ENCODE measurements at places on chromosomes 2 and 18.
A peak's percentile ranks its signal among the peaks of the same experiment; 100 is the strongest.

DNA sequence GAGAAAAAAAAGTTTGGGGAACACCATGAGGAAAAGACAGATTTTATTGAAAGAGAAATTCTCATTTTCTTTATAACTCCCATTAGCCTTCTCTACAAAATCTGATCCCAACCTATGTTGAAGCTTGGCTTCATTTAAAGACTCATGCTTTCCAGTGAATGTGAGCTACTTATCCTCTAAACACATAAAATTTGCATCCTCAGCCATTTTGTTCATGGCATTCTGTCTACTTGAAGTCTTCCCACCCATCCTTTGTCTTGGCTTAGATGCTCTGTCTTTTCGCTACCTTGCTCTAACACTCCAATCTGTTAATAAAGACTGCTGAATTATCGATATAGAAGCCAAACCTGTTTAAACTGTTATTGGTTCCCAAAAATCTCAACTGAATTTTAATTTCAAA is 39.3 kb downstream of the GDF7 start:
- DNase-seq, result no peak

- no peak for DNase-seq
Observed at GRCh38 chr2:205563646-205564045, 118.7 kb upstream of the NRP2 start.

GRCh38 chr2:178949584-178949983 is 100.4 kb downstream of the CCDC141 start:
- DNase-seq, result no peak

DNA sequence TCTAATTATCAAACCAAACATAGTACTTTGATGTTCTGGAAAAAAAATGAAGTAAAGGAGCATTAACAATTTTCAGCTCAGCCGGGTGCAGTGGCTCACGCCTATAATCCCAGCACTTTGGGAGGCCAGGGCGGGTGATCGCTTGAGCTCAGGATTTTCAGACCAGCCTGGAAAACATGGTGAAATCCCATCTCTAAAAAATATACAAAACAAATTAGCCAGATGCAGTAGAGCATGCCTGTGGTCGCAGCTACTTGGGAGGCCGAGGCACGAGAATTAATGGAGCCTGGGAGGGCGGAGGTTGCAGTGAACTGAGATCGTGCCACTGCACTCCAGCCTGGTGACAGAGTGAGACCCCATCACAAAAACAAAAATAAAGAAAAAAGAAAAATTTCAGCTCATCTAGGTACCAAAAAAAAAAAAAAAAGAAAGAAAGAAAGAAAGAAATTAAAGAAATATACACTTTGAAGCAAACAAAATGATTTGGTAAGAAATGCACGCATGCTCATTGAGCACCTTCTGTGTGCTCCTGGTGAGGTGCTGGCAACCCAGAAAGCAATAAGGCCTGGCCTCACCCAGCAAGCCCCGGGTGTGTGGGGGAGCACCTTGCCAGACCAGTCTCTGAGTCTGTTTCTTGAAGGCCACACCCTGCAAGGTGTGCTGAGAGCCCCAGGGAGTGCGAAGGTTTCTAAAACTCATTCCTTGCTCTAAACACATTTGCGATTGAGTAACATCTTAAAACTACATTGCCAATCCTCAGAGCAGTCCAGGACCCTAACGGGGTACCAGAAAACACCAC is 133.5 kb downstream of the TFCP2L1 start:
- DNase-seq, result no peak

DNA sequence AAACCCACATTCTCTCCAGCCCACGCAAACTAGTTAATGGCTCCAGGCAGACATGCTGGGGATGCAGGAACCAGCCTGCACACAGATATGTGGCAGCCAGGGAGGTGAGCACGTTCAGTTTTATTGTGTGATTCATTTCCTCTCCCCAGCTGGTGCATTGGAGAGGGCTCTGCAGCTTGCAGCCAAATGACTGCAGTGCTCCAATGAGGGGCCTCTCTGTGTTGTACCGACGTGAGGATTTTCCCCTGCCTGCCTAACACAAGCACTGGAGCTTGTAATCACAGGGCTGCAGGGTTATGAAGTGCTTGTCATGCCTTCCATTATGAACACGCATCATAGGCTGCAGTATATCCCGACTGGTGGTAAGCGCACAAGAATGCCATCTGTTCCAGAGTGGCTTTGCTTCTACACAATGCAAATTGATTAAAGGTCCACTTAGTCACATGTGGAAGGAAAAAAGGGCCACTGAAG is 92.3 kb upstream of the THUMPD2 start:
- no peak for DNase-seq

DNA sequence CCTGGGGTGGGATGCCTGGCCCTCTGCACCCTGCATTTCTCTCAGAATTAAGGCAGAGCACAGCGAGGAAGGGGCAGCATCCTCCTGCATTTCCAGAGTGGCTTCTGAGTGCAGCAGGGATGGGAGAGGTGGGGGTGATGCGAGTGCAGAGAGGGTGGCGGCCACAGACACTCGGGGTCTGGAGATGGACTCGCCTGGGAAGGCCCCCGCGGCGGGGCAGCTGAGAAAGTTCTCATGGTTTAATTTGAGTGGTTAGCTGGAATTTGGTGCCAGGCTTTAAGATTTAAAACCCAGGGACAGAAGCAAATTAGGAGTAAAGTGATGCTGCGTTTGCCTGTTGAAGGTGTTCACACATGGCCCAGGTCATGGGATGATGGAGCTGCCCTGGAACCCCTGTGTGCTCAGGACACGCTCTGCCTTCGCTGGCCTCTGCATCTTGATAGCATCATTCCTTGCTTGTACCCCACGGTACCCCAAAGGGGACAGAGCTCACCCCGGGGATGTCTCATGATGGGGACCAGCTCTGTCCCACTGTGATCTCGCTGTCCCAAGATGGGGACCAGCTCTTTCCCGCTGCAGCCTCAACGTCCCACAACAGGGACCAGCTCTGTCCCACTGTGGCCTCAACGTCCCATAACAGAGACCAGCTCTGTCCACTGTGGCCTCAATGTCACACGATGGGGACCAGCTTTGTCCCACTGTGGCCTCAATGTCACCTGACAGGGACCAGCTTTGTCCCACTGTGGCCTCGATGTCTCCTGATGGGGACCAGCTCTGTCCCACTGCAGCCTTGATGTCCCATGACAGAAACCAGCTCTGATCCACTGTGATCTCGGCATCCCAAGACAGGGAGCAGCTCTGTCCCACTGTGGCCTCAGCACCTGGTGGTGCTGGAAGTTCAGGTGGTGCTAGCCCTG is 27.5 kb downstream of the TMEM18 start:
- no peak for DNase-seq

DNA sequence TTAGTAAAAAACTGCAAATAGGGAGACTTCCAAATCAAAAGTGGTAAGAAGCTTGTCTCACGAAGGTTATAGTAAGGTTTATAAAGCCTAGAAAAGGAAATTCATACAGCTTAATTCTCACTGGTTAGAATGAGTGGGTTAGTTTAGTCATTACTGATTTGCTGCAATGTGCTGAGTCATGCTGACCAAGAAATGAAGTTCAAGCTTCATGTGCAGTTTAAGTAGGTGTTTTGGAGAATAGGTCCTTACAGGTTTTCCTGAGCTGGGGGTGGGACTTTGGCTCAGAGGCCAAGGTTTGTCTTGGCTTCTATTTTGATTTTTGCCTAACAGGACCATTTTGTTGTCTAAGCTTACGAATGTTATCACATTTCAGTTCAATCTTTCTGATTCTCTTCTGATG is 15.1 kb downstream of the CLIP4 start:
- no peak for DNase-seq

- no peak for DNase-seq
Observed at GRCh38 chr2:55743583-55743982, 49.9 kb upstream of the PNPT1 start.

GRCh38 chr2:9813312-9814128 is 29.8 kb upstream of the TAF1B start:
- DNase-seq, result peak; percentile 77

DNA sequence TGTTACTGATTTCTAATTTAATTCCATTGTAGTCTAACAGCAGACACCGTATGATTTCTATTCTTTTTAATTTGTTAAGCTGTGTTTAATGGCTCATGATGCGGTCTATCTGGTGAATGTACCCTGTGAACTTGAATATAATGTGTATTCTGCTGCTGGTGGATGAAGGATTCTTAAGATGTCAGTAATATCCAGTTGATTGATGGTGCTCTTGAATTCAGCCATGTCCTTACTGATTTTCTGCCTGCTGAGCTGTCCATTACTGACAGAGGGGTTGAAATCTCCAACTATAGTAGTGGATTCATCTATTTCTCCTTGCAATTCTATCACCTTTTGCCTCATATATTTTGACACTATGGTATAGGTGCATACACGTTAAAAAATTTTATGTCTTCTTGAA is 373.3 kb upstream of the RAB12 start:
- DNase-seq, result no peak

- DNase-seq, result no peak
Observed at GRCh38 chr2:43480874-43481273, 115.0 kb downstream of the THADA start.

- no peak for DNase-seq
Observed at GRCh38 chr2:239829326-239829725, 195.8 kb downstream of the NDUFA10 start.

DNA sequence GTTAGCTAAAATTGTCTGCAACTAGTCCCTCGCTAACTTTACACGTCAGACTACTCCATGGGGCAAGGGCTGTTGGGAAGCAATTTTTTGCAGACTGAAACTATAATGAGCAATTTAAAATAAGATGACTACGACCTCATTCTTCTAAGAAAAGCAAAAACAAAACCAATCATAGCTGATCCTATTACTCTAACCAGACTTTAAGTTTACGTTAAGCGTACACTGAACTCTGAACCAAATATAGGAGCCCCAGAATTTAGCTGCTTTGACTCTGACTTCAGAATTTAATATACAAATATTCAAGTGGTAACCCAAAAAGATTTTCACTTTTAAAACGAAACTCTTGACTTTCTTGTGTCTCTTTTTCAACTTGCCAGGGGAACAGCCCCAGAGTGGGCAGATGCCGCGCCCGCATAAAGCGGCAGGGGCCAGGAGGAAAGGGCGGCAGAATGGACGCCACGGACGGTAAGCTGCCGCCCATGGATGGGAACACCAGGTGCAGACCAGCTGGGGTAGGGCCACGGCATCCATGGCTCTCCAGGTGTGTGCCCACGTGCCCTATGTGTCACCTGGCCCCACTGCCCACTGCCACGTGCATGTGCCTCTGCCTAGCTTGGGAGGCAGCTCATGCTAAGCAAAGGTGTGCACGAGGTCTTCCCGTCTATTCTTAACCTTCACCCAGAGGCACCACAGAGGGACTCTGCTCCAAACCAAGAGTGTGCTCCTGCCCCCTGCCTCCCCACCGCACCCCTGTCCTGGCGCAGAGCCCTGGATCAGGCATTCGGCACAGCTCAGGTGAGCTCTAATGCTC is 217.6 kb downstream of the HDAC4 start:
- no peak for DNase-seq

- DNase-seq, result no peak
Observed at GRCh38 chr2:37337620-37338280, 6.7 kb upstream of the QPCT start.

- DNase-seq, result no peak
Observed at GRCh38 chr2:65613968-65614555, 181.7 kb upstream of the SPRED2 start.

- peak; percentile 71 for DNase-seq
Observed at GRCh38 chr2:238727585-238728329, 120.1 kb upstream of the TWIST2 start.

DNA sequence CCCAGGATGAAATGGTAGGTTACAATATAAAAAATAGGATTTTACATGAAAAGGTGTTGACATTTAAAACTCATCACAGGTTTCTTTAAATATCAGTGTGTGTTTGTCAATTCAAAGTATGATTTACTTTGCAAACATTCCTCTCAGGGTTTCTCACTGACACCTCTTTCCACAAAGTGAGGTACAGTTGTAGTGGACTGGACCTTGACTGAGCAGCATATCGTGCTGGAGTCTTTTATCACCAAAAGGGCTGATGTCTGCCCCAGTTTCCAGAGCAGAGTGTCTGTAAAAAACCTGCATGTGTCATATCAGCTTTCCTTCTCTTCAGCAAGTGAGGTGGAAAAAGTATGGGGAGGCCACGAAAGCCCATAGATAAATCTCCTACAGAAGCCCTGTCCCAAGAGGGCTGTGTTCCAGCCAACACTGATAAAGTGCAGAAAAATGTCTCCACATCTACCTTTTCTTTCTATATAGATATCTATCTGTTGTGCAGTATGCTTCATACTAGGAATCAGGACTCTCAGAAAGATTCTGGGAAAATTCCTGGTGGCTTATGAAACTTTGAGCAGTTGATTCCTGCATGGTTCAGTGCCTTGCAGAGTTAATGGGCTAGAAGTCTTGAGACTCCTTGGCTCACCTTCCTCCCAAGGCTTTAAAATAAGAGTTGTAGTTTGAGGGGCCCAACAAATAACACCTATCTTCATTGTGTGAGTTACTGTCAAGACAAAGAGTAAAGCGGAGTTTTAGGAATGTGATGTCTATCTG is 6.9 kb downstream of the ACYP2 start:
- no peak for DNase-seq

DNA sequence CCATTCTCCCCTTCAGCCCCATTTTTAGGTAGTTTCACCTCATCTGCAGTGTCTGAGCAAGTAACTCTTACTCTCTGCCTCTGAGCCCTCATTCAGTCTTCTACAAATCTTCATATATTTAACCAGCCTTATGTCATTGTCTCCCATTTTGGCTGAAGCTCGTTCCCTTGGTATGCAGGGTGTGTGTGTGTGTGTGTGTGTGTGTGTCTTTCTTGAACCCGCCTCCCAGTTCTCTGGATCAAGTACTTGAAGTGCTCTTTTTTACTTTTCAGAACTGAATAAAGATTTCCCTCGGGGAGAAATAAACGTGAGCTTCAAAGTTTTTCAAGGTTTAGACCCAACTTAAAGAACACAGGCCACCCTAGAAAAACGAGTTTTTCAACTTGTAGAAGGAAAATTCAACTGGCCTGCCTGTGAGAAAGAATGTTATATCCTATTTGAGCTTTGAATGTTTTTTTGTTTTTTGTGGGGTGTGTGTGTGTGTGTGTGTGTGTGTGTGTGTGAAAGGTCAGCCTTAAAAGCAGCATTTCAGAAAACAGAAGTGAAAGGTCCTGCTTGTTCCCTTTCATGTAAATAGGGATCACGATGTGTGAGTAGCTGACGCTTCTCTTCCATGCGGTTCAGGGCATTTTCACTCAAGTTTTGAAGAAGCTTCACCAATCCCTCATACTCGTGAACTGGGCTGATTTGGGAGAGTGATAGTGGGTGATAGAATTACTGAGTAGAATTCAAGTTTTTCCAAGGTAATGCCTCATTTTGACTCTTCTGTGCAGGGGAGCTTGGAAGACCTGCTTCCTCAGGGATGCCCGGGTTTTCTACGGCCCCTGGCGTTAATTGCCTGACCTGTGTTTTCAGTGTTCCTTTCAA is 50.6 kb upstream of the EML6 start:
- no peak for DNase-seq

- no peak for DNase-seq
Observed at GRCh38 chr18:75344161-75344560, 83.3 kb downstream of the SMIM21 start.

DNA sequence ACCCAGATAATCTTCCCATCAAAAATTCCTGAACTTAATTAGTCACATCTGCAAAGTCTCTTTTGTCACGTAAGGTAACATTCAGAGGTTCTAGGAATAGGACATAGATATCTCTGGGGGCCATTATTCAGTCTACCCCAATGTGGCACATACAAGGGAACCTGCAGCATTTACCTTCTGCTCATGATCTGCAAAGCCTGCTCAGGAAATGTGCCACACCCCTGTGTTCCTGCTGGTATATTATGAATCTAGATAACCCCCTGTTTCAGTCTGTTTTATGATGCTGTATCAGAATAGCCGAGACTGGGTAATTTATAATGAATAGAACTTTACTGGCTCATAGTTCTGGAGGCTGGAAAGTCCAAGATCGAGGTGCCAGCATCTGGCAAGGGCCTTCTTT is 103.5 kb downstream of the ARL4C start:
- no peak for DNase-seq

Measured in muscle of back (tissue), 13 donors.